ENCODE measurements at places on chromosomes 7 and 10.

DNA sequence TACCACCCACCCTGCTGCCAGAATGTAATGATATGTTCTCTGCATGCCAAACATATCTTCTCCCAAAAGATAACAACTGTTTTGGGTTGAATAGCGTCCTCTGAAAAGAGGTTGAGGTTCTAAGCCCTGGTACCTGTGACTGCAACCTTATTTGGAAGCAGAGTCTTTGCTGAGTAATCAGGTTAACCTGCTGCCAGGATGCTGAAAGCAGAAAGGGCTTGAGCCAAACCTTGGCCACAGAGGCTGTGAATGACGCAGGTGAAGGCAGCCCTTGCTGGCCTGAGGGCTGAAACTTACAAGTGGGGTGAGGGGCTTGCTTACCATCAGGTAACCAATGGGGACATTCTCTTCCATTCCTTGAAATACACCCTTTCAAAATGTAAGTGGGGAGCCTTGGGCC lies 151.8 kb upstream of the RHEB start:
- no peak for DNase-seq

DNA sequence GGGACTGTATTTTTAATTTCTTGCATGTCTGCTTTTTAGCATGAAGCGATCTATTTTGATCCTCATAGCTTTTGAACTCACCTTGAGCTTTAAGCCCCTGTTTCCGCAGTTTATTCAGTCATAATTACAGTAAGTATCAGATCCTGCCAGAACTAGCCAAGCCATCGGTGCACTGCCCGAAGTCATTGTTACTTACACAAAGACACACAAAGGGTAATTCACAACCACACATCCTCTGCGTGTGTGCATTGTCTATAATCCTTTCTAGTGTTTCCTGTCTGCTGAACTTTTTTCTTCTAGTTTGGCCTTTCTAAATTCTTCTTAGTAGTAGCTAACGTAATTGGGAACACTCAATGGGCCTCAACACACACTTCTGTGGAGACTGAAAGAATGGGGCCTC lies 133.0 kb downstream of the SFMBT2 start:
- no peak for DNase-seq

GRCh38 chr10:129838794-129839193 lies 125.3 kb downstream of the EBF3 start:
- DNase-seq: no peak

DNA sequence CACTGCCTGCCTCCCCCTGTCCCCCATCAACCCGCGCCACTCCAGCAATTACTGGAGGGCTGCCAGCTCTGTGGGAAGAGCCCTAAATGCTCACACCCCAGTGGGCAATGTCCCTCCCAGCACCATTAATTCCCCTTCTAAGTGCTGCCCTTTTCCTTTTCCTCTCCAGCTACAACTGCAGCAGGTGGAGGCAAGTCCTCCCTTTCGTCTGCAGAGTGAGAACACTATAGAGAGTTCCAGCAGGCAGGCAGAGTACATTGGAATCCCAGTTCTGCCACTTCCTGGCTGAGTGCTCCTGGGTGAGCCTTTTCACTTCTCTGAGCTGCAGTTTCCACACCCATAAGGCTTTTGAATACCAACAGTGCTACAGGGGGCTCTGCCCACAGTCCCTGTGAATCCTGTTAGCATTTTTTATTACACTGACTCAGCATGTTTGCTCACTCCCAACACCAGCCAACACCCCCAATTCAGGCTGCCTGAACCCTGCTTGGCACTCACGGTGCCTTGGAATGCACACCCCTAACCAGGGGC lies 447.0 kb downstream of the GRID1 start:
- no peak for DNase-seq

- DNase-seq: no peak
Observed at GRCh38 chr10:24307116-24307515, 98.2 kb downstream of the KIAA1217 start.

- no peak for DNase-seq
Observed at GRCh38 chr10:32039734-32040133, 16.5 kb downstream of the KIF5B start.

- peak; percentile 48 for DNase-seq
Observed at GRCh38 chr10:92567952-92568600, 5.8 kb downstream of the IDE start.

GRCh38 chr7:120864141-120864900 lies 6.4 kb upstream of the TSPAN12 start:
- no peak for DNase-seq

- no peak for DNase-seq
Observed at GRCh38 chr7:17854261-17855047, 85.8 kb downstream of the SNX13 start.

- DNase-seq: no peak
Observed at GRCh38 chr10:55822096-55822495, 539.0 kb downstream of the ZWINT start.

- no peak for DNase-seq
Observed at GRCh38 chr10:77012812-77013500, 624.7 kb downstream of the KCNMA1 start.

- peak; percentile 43 for DNase-seq
Observed at GRCh38 chr10:93680412-93681047, 21.9 kb downstream of the FRA10AC1 start.
